ENCODE measurements at places on chromosomes 12 and 14.

- no peak for DNase-seq
Observed at GRCh38 chr12:54033106-54033979, 493 bp downstream of the HOXC5 start.

DNA sequence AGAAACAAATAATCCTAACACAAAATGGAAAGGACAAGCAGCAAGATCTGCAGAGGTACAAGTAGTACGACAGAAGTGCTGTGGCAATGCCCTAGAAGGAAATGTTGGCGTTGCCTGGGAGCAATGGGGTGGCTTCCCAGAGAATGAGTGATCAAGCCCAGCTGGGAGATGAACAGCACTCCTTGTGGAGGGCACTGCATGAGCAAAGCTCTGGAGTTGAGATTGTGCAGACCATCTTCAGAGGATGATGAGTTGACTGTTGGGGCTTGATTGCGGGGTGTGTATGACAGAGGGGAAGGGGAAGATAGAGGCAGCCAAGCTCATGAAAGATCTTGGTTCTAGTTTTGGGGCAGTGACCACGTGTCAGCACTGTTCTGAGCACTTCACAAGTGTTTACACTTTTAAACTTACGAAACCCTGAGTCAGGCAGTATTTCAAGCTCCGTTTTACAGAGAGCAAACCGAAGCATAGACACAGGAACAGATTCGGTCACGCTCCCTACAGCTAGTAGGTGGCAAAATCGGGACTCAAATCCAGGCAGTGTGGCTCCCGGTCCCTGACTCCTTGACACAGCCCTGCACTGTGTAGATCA is 127.2 kb upstream of the LHX5 start:
- no peak for DNase-seq

DNA sequence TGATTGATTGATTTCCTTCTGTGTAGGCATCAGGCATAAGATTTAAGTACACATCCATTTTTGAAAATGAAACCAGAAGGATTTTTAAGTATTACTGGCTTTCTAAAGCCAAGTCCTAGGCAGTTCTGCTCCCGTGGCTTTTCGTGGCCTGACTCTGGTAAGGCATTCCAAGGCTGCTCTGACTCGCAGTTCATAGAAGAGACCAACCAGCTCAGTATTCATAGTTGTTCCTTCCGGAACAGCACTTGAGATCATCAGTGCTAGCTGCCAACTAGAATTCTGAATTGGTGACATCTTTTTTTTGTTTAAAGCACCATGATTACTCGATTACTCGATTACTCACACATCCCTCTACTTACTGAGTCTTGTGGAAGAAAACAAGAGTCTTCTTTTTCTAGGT is 25.9 kb downstream of the SUDS3 start:
- no peak for DNase-seq

DNA sequence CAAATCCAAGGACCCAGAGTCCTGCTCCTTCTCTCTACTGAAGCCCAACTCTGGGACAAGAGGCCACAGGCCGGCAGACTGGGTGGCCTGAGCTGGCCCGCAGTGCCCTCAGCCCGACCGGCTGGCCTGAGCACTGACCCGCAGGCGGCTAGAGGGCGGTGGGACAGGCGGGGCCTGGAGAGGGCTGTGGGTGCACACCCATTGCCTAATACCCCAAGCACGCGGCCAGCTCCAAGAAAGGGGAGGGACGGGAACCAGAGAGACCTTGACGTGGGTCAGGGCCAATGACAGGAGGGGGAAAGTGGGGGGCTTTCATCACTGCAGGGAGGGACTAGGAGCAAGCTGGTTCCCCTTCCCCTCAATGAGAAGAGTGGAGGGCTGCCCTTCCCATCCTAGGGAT is 2.0 kb upstream of the WNT10B start:
- no peak for DNase-seq

DNA sequence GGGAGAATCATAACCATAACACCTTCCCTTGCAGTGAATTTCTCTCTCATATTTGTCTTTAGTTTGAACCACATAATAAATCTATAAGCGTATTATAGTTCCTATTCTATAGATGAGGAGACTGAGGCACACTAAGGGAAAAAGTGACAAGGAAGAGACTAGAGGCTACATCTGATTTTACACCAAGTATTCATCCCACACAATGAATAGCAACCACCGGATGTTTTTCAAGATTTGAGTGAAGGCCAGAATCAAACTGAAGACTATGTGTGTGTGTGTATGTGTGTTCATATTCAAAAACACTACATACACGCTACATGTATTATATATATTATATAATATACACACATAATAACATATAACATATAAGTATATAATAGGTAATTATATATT is 4.7 kb downstream of the ASB2 start:
- DNase-seq, result no peak

DNA sequence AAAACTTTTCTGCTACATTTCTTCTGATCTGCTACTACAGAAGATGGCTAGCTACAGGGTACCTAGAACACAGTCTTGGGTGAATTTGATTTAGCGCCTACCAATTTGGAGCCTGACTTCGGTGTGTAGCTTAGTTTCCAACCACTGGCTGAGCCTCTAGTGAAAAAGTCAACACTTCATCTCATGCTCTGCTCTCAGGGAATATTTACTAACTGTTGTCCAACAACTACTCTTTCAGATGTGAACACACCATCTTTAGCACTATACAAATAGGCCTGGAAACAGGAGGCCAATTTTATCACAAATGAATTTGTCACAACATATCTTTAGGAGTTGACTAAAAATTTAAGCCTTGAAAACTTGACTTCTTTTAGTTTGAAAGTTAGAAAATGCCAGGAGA is 167.9 kb downstream of the NELL2 start:
- no peak for DNase-seq

GRCh38 chr12:76444408-76444984 is 96.3 kb upstream of the BBS10 start:
- no peak for DNase-seq

DNA sequence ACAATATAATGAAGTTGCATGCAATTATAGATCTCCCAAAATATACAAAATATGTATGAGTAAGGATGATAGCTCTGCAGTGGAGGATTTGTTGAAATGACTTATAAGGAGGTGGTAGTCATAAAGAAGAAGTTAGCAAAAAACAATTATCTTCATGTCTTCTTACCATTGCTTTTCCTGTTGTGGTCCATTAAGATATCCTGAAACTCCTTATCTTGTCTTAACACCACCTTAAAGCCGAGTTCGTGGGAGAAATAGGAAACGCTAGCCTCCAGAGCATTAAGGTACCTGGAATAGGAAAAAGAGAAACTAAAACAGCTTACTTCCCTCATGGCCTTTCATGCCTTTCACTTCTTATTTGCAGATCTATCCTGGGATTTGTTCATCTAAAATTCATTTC is 15.2 kb downstream of the GUCY2C start:
- DNase-seq, result no peak

DNA sequence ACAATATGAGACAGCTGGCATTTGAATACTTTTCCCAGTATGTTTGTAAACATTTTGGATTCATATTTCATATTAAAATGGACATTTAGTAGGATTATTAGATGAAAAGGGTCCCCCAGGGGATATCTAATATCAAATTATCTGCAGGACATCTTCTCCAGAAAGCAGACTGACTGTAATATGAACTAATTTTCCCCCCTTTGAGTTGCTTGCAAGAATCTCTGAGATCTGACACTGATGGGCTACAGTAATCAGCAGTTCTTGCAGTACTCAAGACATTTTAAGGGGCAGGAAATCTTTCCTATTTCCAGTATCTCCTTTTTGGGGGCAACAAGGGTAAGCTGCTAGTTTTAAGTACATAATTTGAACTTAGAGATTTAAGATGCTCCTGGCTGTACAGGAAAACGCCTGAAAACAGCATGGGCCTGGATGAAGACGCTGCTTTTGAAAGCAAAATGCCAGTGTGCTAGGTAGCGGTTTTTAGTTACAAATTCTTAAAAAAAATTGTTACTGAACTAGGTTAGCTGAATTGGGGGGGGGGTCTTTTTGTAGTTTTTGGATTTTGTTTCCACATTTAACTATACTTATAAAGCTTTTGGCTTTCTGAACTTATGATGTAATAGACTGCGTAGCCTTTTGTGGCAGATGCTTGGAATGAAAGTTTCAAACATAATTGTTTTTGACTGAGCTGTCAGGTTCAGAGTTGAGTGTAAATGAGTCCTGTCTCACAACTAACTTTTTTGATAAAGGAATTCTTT is 2.2 kb downstream of the FRMD6 start:
- no peak for DNase-seq

GRCh38 chr12:13000616-13000924 is 505 bp upstream of the HEBP1 start:
- DNase-seq, result no peak

- no peak for DNase-seq
Observed at GRCh38 chr14:86799244-86799647, 1193.7 kb downstream of the GALC start.

GRCh38 chr12:124660851-124661250 is 93.4 kb upstream of the NCOR2 start:
- DNase-seq, result no peak
